ENCODE measurements at places on chromosomes 5 and 9.

DNA sequence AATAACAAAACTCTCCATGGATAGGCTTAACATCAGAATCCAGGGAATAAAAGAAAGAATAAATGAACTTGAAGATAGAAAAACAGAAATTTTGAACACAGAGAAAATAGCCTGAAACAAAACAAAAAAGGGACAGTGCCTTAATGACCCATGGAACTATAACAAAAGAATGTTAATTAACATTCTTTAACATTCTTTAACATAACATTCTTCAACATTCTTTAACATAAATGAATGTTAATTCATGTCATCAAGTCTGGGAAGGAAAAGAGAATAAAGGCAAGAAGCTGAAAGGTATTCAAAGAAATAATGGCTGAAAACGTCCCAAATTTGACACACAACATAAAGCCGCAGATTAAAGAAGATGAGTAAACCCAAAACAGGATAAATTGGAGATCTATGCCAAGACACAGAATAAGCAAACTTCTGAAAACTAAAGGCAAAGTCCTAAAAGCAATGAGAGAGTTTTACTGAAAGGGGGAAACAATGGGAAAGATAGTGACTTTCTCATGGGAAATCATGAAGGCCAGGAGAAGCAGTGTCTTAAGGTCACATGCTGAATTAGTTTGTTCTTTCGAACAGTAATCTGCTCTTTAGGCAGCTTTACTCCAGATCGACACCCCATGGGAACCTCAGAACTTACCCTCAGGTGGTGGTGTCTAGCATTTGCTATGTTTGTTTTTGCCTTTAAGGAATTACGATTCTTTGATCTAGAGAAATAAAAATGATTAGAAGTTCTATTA is 483.0 kb downstream of the KDM4C start:
- no peak for DNase-seq

GRCh38 chr9:75027187-75028107 is 646 bp downstream of the CARNMT1 start:
- DNase-seq: peak; percentile 51

GRCh38 chr5:37847978-37848425 is 8.2 kb upstream of the GDNF start:
- no peak for DNase-seq

DNA sequence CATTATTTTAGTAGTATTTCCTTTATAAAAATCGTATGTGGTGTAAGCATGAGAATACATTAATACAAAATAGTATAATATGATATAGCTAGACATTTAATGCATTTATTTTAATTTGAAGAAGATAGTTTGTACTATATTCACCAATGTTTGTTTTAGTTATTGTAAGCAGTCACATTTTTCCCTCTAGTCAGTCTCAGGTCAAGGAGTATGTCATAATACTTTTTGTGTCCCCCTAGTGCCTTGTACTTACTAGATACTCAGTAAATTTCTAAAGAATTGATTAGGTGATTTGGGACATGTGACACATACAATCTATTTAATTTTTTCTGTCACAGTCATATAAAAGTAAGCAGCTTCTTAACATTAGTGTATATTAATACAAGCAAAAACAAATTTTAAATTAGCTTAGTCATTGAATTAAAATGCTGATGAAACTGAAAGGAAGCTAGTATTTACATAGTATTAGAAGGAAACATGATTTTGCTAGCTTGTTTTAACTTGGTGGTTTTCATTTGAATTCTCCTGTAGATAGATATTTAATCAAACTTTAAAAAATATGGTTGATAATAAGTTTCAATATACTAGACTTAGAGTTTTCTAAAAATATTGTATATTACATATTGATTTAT is 242.2 kb downstream of the FER start:
- no peak for DNase-seq

DNA sequence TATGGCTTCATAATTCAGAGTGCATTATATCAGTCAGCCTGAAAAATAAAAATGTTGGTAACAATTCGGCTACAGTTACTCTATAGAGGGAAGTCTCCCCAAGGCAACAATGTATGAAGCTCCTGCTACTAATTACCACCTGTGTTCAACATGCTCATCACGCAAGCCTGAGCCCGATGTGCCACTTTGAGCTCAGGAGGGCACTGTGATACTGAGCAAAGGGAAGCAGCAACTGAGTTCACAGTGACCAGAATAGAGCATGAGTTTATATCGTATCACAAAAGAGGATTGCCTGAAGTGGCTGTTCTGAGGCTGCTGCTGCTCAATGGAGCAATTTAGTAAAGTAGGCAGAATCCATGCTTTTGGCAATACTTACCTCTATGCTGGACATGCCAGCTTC is 202.0 kb upstream of the HAPLN1 start:
- no peak for DNase-seq

GRCh38 chr9:88891040-88891439 is 100.2 kb upstream of the S1PR3 start:
- DNase-seq: no peak

DNA sequence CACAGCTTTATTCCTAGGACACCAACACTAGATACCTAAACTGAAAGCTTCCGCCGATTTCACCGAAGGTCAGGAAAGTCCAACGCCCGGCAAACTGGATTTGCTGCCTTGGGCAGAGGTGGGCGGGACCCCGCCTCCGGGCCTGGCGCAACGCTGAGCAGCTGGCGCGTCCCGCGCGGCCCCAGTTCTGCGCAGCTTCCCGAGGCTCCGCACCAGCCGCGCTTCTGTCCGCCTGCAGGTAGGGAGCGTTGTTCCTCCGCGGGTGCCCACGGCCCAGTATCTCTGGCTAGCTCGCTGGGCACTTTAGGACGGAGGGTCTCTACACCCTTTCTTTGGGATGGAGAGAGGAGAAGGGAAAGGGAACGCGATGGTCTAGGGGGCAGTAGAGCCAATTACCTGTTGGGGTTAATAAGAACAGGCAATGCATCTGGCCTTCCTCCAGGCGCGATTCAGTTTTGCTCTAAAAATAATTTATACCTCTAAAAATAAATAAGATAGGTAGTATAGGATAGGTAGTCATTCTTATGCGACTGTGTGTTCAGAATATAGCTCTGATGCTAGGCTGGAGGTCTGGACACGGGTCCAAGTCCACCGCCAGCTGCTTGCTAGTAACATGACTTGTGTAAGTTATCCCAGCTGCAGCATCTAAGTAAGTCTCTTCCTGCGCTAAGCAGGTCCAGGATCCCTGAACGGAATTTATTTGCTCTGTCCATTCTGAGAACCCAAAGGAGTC is at the start of gene CD274:
CD274 (plus strand) TSS at position 184 of the 733 bp plus-strand sequence. CDS start 5,572 bp downstream, outside the sequence.
- DNase-seq: peak; percentile 92

DNA sequence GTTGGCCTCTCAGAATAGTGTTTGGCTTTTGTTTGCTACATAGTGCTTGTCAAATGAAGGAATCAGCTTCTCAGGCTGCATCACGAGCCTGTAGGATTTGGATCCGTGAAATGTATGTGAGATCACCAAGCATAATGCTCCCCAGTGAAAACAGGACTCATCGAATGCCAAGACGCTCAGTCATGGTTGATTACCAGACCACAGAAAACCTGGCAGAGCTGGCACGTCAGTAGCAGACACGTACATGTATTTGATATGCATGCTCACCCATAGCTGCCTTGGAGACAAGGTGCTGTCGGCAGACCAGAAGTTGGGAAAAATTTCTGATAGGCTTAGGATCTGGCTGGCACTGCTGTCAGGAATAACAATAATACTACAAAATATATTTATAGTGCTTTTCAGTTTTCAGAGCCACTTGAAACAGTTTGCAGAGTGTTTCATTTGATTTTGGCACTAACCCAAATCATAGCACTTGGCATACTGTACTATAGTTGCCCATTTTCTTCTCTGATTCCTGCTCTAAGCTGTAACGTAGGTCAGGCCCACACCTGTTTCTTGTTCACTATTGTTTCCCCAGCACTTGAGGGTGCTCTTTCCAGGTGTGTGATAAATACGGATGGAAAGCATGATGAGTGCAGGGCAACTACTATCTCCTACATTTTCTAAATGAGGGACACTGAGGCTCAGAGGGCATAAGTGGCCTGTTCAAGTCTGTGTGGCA is 226.1 kb downstream of the NR3C1 start:
- DNase-seq: peak; percentile 30

- no peak for DNase-seq
Observed at GRCh38 chr9:74949859-74950855, 2.6 kb downstream of the C9orf40 start.

DNA sequence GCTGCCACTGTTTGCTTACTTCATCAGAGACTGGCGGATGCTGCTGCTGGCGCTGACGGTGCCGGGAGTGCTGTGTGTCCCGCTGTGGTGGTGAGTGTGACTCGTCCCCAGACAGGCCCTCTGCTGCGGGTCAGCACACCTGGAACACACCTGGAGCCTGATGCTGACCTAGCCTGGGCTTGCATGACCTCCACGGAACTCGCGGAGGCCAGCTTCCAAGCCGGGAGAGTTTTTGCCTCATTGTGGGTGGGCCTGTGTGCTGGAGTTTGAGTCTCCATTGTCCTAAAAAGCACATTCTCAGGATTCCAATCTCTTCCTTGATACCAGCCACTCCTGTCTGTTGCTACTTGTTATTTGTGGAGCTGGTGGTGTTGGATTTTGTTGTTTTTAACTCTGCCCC is 28.1 kb downstream of the SLC22A4 start:
- DNase-seq: no peak

- DNase-seq: no peak
Observed at GRCh38 chr5:141889282-141889871, 11.2 kb upstream of the PCDH1 start.
